ENCODE measurements at places on chromosomes 1 and 21.

- no peak for DNase-seq
These were observed 10.3 kb upstream of the PHC2 start for GRCh38 chr1:33441088-33441745.

- no peak for DNase-seq
These were observed 13.8 kb downstream of the LYST start for GRCh38 chr1:235852887-235853286.

- no peak for DNase-seq
These were observed 14.8 kb downstream of the EFCAB14 start for GRCh38 chr1:46703927-46704641.

DNA sequence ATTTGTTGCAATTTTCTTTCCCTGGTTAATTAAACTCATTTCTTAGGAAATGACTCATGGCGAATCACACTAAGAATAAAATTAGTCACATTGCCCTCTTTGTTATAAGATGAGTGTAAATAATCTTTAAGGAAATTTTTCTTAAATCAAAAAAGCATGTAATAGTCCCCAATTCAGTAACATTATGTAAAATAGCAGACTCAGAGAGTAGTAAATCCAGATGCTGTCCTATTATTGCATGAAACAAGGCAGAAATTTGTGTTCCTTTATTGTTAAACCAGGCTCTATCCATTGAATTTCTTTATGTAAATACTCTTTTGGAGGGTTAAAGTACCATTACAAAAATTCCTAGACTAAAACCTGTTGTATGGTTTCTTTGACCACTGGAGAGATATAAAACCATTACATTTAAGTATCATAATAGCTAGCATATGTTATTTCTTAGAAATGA, 154.5 kb upstream of the C1orf87 start:
- no peak for DNase-seq

DNA sequence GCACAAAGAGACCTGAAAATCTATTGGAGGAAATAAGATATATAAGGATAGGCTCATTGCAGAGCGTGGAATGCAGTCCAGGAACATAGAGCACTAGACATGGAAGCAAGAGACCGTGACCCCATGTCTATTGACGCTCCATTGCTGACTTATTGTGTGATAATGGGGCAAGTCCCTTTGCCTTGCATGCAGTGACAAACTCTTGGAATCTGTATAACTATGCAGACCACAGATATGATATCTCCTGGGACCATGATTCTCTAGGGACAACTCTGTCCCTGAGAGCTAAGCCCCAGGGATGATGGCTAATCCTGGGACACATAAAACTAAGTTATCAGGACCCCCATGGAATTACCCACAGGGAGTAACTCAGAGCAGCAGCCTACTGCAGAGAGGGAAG, 73.1 kb upstream of the PRDX6 start:
- DNase-seq: no peak

DNA sequence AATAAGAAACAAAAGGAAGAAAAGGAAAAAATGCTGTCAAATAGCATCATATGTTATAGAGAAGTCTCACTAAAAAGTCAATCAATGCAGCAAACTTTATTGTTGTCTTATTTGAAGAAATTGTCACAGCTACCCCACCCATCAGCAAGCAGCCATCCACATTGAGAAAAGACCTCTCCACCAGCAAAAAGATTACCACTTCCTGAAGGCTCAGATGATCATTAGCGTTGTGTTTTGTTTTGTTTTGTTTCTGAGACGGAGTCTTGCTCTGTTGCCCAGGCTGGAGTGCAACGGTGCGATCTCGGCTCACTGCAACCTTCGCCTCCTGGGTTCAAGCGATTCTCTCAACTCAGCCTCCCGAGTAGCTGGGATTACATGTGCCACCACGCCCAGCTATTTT, 29.0 kb downstream of the ATP2B4 start:
- no peak for DNase-seq

GRCh38 chr1:82462366-82462765, 661.6 kb downstream of the ADGRL2 start:
- no peak for DNase-seq

GRCh38 chr1:48035371-48036141, 38.4 kb upstream of the TRABD2B start:
- no peak for DNase-seq

DNA sequence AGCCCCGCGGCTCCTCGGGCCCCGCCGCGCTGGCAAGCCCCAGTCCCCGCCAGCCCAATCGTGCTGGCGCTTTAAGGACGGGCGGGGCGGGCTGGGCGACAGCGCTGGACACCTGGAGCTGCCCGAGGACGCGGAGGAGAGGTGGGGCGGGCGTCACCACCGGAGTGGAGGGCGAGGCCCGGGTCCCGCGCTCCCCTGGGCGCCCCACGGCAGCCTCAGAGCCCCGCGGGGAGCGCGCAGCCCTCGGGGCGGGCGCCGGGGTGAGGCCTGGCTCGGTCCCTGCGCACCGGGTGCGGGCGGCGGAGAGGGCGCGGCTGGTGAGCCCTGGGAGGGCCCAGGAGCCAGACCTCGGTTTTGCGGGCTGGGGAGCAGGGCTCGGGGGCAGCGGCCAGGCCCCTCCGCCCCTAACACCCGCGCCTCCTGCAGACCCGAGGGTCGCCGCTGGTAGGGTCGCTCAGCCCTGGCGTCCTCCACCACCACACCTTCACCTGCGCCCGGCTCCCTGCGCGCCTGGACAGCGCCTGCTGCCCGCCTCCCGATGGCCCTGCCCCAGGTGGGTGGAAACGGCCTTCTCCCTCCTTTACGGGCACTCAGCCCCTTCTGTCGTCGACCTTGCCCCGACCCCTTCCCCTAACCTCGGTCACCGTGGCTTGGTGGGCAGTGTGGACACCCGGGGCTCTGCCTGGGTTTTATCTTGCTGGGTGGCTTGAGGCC, at the start of gene TMEM61:
Gene TMEM61, plus strand, starts transcription at position 101 of the 714 bp plus-strand sequence. Its CDS starts 438 bp downstream, at position 539.
- no peak for DNase-seq

- no peak for DNase-seq
These were observed 35.2 kb downstream of the SPEN start for GRCh38 chr1:15882665-15883064.

Measured in activated naive CD4-positive, alpha-beta T cell (primary cell).